ENCODE measurements at places on chromosomes 1 and 21.

- DNase-seq, result no peak
These were observed 652.2 kb upstream of the USP24 start for GRCh38 chr1:55867304-55867843.

- peak; percentile 32 for DNase-seq
These were observed 8.1 kb upstream of the LEFTY1 start for GRCh38 chr1:225896937-225897549.

DNA sequence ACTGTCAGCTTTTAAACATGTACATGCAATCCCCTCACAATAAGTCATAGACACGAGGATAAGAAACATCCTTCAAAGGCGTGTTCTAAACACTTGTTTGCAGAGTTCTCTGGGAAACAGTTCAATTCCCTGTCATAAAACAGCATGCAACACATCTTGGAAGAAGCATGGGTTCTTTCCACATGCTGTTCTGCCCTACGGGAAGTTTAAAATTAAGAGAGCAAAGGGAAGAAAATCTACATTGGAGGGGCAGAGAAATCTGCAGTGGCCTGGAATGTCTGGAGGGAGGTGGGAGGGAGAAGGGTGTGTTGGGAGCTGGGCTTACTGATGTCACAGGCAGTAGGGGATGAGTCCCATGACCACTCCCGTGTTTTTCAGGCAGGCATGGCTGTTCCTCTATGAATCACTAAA is 98.3 kb upstream of the SLC2A1 start:
- no peak for DNase-seq

DNA sequence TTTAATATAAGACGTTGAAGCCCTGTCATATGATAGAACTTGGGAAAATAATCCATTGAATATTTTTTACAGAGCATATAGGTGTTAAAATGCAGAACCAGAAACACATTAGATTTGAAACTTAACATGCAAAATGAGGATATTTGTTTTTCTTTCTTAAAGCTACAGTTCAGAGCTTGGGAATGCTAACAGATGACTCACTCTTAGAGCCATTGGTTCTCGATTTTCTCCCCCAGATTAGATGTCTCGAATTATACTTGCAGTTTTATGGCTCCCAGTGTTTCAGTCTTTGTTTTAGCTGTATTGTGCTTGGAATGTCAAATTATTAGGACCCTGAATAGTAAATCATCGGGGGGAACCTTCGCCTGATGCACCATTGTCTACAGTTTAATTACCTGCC is 575.7 kb upstream of the ZP4 start:
- no peak for DNase-seq

DNA sequence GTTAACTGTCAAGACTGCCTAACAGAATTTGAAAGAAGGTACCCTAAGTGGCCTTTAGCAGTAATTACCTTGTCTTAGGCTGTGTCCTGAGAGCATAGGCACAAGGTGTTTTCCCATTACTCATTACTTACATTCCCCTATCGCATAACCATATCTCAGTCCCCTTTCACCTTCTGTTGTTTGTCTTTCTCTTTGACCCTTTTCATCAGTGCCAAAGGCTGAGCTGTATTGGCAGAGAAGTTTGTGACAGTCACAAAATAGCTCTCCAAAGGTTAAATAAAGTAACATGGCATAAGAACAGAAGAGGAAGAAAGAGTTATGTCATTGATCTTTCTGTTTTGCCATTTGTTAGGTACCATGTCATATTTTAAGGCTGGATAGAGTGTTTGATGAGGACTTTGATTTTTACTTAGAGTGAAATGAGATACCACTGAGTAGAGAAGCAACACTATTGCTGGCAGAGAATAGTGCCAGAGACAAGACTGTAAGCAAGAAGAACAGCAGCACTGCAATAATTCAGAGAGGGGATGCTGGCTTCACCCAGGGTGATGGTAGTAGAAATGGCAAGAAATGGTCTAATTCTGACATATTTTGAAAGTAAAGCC is 497.8 kb downstream of the TTLL7 start:
- DNase-seq, result no peak

DNA sequence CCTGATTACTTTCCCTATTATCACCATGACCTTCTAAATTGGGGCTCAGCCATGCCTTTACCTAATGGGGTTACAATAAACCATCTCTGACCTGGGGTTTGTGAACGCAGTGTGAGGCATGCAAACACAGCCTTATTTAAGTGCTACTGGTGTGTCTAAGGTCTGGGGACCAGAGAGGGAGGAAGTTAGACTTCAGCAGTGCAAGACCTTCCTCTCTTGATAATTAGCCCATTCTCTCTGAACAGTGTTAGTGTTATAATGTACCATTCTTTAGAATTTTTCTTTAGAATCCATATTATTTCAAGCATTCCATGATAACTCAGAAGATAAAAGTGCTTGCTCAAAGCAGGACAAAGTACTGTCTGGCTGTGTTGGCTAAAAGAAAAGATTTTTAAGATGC is 10.5 kb upstream of the LRRC8D start:
- no peak for DNase-seq

DNA sequence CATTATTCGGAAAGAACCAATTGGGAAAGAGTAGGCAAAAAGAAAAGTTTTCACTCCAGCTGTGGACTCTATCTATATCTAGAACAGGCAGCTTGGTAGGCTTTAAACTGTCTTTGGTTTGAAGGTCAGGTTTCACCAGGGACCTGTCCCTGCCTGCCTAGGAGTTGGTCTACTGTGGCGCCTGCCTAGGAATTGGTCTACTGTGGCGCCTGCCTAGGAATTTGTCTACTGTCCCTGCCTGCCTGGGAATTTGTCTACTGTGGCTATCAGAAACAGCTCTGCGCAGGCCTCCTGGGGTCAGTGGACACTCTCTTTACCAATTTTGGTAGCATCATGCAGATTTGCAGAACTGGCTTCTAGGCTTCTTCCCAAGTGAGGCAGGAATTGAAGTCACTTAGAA is 13.8 kb downstream of the USP25 start:
- DNase-seq, result no peak

DNA sequence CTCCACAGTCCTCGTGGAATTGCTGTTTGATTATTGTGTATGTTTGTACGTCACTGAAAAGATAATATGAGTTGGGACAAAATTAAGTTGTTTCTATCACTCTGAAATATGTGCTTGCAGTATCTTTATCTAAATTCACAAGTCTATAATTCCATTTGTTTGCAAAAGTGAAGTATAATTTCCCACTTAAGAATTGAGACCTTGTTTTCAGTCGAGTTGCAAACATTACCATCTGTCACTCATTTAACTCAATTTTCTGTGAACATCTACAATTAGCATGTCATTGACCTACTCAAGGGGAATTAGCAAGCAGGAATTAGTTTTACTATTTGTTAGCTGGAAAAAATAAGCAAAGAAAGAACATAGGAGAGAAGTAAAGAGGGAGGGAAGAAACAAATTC is 195.8 kb downstream of the TPR start:
- DNase-seq, result no peak

DNA sequence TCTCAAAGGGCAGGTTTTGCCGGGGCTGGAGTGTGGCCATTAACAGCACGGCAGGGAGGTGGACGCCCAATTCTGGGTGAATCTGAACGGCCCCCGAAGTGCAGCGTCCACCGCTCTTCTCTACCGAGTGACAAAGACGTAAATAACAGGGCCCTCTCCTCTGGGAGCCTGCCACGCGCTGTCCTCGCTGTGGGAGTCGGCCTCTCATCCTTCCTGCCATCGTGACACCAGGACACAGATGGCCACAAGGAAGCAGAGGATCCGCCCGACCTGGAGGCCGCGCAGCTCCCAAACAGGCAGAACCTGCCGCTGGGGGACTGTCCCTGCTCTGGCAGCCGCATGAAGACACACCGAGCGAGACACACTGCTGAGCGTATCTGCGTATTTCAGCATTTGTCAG is 12.1 kb upstream of the CDK11B start:
- DNase-seq, result no peak

DNA sequence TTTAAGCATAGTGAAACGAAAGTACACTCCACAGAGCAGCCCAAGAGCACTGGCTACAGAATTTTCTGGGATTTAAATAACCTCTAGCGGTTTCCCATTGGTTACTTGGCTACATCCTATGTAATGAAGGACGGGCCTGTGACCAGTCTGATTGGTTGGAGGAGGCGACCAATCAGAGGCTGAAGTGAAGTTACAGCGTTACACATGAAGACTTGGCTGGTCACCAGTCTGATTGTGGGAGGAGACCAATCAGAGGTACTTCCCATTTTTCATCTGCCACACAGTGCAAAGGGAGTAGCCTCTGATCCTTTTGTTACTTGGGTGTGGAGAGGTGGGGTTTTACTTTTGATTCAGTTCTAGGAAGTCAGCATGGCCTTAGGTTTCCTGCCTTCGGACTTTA is 142.7 kb upstream of the SERTAD4 start:
- no peak for DNase-seq

GRCh38 chr1:40270152-40270834 is 12.3 kb downstream of the ZMPSTE24 start:
- DNase-seq, result no peak

- DNase-seq, result no peak
These were observed 64.8 kb downstream of the DPT start for GRCh38 chr1:168664069-168664834.

GRCh38 chr1:12610305-12610935 is 7.6 kb downstream of the DHRS3 start:
- DNase-seq, result no peak

- no peak for DNase-seq
These were observed 5.9 kb downstream of the AGO3 start for GRCh38 chr1:35936838-35937237.

- DNase-seq, result no peak
These were observed 90.5 kb downstream of the TRABD2B start for GRCh38 chr1:47906527-47907176.

DNA sequence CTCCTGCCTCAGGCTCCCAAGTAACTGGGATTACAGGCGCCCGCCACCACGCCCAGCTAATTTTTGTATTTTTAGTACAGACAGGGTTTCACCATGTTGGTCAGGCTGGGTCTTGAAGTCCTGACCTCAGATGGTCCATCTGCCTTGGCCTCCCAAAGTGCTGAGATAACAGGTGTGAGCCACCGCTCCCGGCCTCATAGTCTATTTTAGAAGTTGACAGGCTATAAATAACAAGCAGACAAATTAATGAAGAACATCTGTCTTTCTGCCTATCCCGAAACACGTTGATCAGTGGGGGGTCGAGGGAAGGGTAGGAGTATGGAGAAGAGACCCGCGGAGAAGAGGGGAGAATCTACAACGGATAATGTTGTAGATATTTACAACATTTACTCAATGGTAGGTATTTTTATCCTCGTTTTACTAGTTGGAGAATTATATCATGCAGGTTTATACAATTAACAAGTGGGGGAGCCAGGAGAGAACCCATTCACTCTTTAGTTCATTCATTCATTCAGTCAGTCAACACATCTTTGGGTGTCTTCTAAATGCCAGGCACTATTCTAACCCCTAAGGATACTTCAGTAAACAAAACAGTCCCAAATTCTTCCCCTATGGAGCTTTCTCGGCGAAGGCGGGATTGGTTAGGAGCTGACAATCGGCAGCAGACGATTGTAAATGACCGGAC is 497 bp upstream of the IFNAR2 start:
- no peak for DNase-seq

GRCh38 chr1:204819495-204819894 is 51.2 kb upstream of the NFASC start:
- DNase-seq, result no peak

DNA sequence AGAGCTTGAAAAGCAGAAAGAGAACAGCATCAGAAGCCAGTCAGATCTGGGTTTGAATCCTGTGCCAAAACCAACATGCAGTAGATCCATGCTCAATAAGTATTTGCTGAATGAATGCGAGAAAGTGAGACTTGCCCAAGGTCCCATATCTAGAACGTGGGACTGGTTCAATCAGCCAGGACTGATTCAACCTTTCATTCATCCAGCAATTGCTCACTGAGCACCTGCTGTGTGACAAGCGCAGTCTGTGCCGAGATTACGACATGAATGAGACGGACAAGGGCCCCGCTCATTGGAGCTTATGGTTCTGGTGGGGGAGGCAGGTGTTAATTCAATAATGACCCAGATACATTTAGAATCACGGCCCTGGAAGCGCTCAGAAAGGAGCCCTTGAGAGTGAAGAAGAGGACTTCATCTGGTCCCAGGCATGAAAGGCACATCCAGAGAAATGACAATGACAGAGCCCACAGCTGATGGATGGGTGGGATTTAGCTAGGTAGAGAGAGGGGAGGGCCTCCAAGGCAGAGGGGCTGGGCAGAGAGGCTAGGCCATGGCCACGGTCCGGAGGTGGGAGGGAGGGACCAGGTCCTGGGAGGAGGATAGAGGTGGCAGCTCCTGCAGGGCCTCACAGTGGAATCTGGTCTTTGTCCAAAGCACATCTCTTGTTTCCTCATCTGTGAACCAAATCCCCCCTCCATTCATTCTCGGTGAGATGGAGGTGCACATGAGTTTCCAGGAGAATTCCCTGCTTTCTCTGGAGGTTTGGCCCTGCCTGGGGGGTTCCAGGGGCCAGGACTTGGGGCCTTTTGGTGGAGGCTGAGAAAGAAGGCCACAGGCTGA is 4.2 kb upstream of the FAM131C start:
- no peak for DNase-seq

GRCh38 chr1:4087530-4088420 is 187.7 kb upstream of the C1orf174 start:
- no peak for DNase-seq

DNA sequence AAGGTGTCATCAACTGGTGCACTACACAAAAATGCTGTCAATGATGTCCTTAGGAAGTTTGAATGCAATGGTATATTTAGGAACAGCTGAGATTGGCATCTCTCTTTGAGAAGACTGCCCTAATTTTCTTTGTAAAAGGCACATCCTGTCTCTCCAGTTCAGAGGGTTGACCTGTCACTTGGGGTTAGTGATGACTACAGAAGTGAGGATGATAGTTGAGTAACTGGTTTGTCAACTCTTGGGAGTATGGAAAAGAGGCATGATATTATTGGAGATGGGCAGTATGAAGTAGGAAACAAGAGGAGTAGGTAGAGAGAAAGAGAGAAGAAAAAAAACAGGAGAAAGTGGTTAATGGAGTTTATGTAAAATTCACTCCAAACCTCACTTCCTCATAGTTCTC is 40.4 kb upstream of the PIGC start:
- no peak for DNase-seq

DNA sequence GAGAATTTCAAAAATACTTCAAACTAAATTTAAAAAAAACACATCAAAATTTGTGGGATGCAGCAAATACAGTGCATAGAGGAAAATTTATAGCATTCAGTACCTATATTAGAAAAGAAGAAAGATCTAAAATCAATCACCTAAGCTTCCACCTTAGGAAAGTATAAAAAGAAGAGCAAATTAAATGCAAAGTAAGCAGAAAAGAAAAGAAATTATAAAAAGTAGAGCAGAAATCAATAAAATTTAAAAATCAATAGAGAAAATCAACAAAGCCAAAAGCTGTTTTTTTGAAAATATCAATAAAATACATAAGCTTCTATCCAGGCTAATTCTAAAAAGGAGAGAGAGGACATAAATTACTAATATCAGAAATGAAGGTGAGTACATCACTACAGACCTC is 255.4 kb downstream of the KCNH1 start:
- no peak for DNase-seq

- DNase-seq, result no peak
These were observed 30.1 kb downstream of the CDKN2C start for GRCh38 chr1:51000160-51000559.
